ENCODE measurements at places on chromosomes 12 and 14.

DNA sequence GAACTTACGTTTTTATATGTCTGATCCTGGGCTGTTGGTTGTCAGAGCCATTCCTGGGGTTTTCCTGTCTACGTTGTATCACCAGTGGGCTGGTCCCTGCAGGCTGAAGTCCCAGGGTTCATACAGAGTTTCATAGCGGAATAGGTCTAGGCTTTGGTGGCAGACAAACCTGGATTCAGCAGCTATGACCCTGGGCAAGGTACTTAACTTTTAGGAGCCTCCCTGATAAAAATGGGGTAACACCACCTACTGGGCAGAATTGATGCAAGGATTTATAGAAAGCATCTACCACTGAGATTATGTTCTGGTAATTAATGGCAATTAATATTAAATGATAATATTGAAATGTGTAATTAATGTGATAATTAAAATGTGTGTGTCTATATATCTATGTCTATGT lies 141.2 kb downstream of the SYNE2 start:
- no peak for DNase-seq

- DNase-seq, result no peak
Measured at GRCh38 chr14:29650554-29651269, 276.9 kb downstream of the PRKD1 start.

DNA sequence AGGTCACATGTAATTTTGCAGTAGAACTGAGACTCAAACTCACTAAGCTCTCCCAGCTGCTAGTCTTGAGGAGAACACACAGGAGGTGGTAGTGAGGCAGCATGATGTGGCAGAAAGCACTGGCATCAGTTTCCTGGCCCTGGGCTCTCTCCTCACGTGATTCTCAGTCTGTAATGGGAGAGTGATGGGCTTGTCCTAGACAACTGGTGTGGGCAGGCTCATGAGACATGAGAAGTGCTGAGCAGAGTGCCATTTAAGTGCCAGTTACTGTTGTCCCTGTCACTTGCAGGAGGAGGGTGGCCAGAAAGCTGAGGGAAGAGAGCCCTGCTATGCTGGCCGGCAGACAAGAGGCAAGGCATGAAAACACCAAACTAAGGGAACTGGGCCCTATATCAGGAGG lies 48.5 kb upstream of the OVCH1 start:
- no peak for DNase-seq

- no peak for DNase-seq
Measured at GRCh38 chr14:80456209-80456608, 244.9 kb upstream of the DIO2 start.

- DNase-seq, result no peak
Measured at GRCh38 chr12:130649101-130650045, 66.7 kb downstream of the RIMBP2 start.

- no peak for DNase-seq
Measured at GRCh38 chr14:99721792-99722516, 37.9 kb downstream of the CYP46A1 start.

GRCh38 chr14:67242168-67242420 lies 859 bp downstream of the PALS1 start:
- no peak for DNase-seq

DNA sequence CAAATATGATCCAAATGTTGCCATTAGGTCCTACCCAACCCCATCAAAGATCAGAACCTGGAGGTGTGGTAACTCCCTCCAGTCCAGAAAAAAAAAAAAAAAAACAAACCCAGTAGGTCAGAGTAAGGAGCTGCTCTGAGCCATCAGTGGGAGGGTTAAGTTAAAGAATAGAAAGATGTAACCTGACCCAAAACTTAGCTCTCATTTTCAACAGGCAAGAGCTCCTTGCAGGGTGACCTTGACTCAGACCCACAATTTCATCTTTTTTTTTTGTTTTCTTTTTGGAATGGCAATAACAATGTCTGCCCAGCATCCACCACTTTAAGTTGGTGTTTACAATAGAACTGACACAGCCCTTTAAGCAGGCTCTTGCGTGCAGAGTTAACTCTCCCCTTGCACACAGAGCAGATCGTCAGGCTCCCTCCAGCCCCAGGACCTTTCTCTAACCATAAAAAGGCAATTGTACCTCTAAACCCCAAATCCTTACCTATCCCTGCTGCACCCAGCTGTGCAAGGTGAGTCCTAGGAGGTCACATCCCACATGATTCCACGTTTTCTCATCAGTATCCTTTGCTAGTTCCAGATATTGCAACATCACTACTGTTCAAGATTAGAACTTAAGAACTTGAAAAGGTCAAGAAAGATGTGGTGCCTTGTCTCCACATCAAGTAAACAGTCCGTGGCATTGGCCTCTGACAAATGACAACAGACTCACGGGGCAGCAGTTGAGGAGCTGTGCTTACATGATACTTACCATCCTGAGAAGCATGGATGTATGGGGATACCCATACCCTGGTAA lies 178.6 kb upstream of the EEA1 start:
- DNase-seq, result no peak

DNA sequence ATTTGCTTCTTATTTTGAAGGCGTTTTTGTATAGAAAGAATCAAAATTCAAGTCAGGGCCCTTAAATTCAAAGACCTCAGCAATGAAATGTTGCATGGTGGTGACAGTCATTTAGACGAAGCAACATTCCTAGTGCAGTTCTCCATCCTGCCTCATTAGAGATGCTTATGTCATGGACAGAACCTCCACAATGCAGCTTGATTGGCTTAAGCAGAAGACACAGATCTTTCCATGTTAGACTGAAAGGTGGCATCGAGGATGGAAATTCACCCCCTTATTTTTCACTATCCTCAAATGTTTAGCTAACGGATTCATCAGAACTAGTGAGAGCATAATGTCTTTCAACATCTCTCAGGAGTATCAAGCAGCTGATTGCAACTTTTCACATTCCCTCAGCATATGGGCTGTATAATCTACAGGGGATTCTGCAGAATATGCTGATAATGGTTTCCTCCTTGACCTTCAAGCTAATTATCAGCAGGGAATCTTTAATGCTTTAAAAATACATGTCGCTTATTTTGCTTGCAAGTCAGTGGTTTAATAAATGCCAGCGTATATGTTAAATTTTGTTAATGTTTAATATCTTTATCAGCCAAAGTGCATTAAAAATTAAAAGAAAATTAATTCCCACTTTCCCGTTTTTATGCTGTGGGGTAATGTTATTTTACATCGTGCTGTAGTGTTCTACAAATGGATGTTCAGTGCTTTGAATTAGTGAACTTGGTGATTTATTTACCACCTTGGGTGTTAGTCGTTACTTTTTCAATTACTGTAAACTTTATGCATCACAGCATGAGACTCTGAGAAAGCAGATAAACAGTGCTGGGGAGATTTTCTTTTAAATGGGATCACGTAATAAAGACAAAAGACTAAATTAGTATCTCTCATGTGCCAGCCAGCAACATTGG lies 12.8 kb upstream of the NRDE2 start:
- DNase-seq, result no peak

GRCh38 chr12:13163868-13164635 lies 32.5 kb upstream of the EMP1 start:
- DNase-seq, result no peak

DNA sequence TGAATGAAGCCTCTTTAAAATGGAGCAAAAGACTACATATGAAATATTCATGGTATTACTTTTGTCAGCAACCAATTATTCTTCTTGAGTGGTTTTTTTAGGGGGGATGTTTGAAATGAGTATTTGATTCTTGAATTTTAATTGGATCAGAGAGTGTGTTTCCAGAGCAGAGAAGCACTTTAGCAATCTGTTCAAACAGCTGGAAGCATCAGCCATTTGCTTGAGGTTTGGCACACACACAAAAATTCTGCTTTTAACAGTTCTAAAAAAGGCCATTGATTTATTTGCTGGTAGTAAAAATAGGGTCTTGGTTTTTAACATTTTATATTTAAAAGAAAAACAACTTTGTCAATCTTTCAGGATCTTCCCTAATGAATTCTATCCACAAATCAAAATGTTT lies 292.7 kb downstream of the LRFN5 start:
- no peak for DNase-seq

Measured in hypothalamus (tissue), 51 donors.